ENCODE measurements at places on chromosomes 1 and 21.
A peak's percentile ranks its signal among the peaks of the same experiment; 100 is the strongest.

GRCh38 chr1:71343686-71344416 lies 263.0 kb upstream of the ZRANB2 start:
- H3K27me3 ChIP-seq = no peaks in the 10 kb centered on the region
- no peaks in the 10 kb centered on the region for H3K4me1 ChIP-seq
- no peak overlapping the region for H3K4me3 ChIP-seq
- no peak overlapping the region for H3K27ac ChIP-seq

GRCh38 chr1:222240536-222241181 lies 307.2 kb downstream of the HHIPL2 start:
- no peaks in the 10 kb centered on the region for H3K36me3 ChIP-seq
- H3K27me3 ChIP-seq = no peaks in the 10 kb centered on the region
- no peak overlapping the region for H3K27ac ChIP-seq
- no peaks in the 10 kb centered on the region for H3K4me1 ChIP-seq
- no peak overlapping the region for H3K4me3 ChIP-seq

DNA sequence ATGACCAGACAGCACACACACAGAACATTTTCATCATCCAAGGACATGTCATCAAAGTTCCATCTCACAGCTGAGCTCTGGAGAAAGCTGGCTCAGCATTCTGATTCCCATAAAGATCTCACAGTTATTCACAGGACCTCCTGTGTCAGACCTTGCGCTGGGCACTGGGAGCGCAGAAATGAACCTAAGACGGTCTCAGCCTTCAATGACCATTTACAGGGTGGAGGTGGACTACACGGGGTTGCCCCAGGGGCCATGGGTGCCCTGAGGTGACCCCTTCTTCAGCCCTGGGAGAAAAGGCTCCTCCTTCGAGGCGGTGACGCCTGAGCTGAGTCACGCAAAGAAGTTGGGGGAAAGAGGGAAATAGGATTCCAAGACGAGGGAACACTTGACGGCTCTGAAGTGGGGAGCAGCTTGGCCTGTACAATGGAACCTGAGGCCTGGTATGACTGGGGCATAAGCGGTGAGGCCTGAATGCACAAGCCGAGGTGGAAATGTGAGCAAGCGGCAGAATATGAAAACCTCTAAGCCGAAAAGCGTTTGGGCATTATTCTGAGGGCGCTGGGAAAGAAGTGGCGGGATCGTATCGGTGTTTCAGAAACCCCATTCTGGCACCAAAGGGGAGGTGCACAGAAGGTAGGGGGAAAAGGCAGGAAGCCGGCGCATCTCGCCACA lies 797 bp downstream of the CC2D1B start:
- peaks cover 14% of the 10 kb centered on the region for H3K36me3 ChIP-seq
- peak; percentile 44 for DNase-seq
- H3K4me3 ChIP-seq = peak overlapping the region; percentile 96
- peak overlapping the region; percentile 97 for H3K27ac ChIP-seq
- no peaks in the 10 kb centered on the region for H3K27me3 ChIP-seq
- peaks cover 39% of the 10 kb centered on the region for H3K4me1 ChIP-seq

DNA sequence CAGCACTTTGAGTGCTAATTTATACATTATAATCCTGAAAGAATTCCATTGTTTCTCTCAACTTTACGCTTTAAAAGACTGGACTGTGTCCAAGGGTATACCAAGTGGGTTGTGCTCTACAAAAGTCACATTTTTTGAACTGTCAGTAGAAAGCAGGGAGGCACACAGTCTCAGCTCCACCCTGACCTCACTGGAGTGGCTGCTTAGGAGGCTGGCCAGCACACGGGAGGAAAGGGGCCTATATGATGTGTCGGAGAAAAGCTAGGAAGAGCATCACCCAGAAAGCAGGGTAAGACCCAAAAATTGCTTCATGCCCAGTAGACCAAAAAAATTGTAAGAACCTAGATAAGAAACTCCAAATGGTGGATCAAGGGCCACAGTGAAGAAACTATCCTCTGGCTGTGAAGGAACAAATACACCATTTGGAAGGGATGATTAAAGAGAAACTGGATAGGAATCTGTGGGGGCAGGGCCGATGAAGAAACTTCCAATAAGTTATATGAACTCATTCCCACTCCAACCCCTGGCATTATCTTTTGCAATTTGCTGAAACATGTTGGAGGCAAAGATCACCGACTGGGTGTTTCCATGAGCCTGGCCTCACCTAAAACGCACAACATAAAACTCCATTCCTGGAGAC lies 1.9 kb downstream of the S100A10 start:
- peak overlapping the region; percentile 94 for H3K27ac ChIP-seq
- H3K36me3 ChIP-seq = no peaks in the 10 kb centered on the region
- peaks cover 63% of the 10 kb centered on the region for H3K4me1 ChIP-seq
- peak overlapping the region; percentile 92 for H3K4me3 ChIP-seq
- DNase-seq = no peak
- H3K27me3 ChIP-seq = no peaks in the 10 kb centered on the region

DNA sequence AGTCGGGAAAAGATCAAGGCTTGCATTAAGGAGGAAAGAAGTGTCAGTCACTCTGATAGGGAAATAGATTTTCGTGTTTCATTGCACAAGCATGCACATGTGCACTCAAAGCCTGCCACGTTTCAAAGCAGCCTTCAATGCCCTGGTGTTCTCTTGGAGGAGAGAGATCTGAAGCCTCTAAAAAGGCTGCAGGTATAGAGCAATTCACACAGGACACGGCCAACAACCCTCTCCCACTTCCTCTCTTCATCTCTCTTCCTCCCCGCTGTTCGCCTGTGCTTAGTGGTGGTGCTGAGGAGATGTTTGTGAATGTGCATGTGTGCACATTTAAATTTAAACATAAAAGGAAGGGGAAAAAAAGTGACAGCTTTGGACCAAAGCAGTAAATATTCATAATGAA lies 117.7 kb downstream of the NUF2 start:
- H3K27ac ChIP-seq = no peak overlapping the region
- H3K27me3 ChIP-seq = no peaks in the 10 kb centered on the region
- no peaks in the 10 kb centered on the region for H3K36me3 ChIP-seq
- DNase-seq = no peak
- H3K4me3 ChIP-seq = no peak overlapping the region

DNA sequence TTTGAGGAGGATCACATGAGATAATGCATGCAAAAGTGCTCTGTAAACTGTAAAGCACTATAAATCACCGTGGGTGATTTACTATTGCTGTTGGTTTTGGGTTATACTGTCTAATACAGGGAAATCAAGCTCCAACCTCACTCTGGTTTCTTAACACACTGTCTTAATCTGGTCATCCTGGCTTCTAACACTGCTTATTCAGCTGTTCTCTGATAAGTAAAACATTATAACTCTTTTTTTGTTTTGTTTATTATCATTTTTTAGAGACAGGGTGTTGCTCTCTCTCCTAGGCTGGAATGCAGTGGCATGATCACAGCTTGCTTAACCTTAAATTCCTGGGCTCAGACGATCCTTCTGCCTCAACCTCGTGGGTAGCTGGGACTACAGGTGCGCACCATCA lies 21.9 kb upstream of the LSM10 start:
- DNase-seq = no peak
- H3K4me3 ChIP-seq = no peak overlapping the region
- peak overlapping the region; percentile 57 for H3K27ac ChIP-seq
- H3K4me1 ChIP-seq = no peaks in the 10 kb centered on the region
- no peaks in the 10 kb centered on the region for H3K27me3 ChIP-seq
- H3K36me3 ChIP-seq = no peaks in the 10 kb centered on the region

DNA sequence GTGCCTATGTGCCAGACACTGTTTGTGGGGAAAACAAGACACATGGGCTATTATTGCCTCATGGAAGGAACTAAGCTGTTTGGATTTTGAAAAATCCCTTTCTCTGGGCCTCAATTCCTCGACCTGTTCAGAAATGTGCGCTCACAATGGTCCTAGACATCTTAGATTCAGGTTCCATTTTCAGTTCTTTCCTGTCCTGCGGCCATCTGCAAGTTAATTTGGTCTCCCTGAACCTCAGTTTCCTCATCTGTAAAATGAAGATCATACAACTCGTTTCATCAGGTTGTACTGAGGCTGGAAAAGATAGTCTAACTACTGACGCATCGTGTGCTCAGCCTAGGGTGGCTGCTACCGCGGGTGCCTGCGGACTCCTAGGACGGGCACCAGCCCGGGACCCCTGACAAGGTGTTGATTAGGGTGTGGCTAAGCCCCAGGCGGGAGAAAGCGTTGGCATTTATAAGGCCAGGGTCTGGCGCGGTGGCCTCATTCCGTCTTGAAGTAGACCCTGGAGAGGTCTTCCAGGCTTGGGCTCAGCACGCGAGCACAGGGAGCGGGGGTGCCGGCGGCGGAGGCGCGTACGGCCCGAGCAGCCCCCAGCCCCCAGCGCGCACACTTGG lies 493 bp upstream of the ELOA start:
- no peaks in the 10 kb centered on the region for H3K36me3 ChIP-seq
- no peak for DNase-seq
- H3K27ac ChIP-seq = peak overlapping the region; percentile 97
- peak overlapping the region; percentile 100 for H3K4me3 ChIP-seq

DNA sequence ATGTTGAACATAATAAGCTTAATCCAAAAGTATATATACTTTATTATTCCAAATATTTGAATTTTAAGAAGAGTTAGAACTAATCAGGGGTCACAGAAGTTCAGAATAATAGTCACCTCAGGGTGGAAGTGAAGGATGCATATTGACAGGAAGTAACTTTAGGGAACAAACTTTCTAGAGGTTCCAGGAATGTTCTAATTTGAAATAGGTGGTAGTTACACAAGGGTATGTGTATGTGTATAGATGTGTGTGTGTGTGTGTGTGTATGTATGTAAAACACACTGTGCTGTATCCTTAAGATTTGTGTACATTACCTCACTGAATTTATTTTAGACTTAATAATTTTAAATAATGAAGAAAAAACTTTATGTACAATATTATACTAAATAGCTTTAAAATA lies 110.4 kb downstream of the ACBD6 start:
- H3K4me3 ChIP-seq = no peak overlapping the region
- no peaks in the 10 kb centered on the region for H3K4me1 ChIP-seq
- no peak for DNase-seq
- H3K27ac ChIP-seq = no peak overlapping the region
- H3K36me3 ChIP-seq = peaks cover 31% of the 10 kb centered on the region
- no peaks in the 10 kb centered on the region for H3K27me3 ChIP-seq

DNA sequence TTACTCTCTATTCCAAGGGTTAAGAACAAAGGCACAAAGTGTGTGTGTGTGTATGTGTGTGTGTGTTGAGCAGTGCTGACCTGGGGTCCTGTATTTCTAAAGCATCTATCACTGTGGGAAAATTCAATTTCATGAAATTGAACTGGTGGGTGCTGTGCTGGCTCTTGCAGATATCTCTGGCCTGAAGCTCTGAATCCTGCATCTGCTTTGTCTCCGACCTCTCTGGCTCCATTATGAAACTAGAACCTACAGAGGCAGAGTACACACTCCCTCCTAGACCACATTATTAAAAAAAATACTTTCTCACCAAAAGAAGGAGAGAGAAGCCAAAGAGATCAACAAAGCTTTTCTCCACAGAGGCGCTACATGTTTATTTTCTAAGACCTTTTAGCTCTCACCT lies 88.4 kb upstream of the PDE4B start:
- H3K36me3 ChIP-seq = no peaks in the 10 kb centered on the region
- H3K4me3 ChIP-seq = no peak overlapping the region
- no peaks in the 10 kb centered on the region for H3K27me3 ChIP-seq

All from tibial nerve (tissue), 4 donors.